Activated CD4-positive, alpha-beta T cell treated with anti-CD3 and anti-CD28 coated beads for 1 hour (primary cell): ENCODE measurements at places on chromosomes 2 and 18.
A peak's percentile ranks its signal among the peaks of the same experiment; 100 is the strongest.

DNA sequence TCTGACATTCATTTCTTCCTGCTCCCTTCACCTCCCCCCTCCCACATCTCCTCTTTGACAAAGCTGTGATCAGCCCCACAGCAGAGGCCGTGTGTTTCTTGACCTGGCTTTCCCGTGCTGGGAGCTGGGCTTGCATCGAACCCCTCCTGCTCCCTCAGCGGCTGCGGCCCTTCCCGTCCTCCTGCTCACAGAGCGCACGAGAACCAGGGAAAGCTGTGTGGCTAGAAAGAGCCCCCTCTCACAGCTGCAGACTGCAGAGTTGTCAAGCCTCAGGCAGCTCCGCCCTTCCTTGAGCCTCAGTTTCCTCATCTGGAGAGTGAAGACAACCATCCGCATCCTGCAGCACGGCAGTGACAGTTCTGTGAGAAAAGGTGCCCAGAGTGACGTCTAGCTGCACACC is 65.7 kb upstream of the GLI2 start:
- DNase-seq: no peak

DNA sequence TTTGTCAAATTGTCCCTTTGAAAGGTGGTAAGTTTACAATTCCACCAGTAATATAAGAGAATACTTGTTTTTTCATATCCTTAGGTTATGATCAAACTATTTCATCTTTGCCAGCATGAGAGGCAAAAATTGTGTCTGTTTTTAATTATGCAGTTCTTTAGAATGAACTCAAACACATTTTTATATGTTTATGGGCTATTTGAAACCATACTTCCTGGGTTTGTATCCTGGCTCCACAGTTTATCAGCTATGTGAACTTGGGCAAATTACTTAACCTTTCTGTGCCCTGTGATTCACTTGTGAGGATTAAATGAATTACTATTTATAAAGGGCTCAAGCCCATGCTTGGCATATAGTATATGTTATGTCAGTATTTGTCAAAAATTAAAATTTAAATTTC is 109.4 kb downstream of the TANC1 start:
- DNase-seq: no peak

- DNase-seq: no peak
Measured at GRCh38 chr18:23684515-23685197, 4.6 kb upstream of the LAMA3 start.

DNA sequence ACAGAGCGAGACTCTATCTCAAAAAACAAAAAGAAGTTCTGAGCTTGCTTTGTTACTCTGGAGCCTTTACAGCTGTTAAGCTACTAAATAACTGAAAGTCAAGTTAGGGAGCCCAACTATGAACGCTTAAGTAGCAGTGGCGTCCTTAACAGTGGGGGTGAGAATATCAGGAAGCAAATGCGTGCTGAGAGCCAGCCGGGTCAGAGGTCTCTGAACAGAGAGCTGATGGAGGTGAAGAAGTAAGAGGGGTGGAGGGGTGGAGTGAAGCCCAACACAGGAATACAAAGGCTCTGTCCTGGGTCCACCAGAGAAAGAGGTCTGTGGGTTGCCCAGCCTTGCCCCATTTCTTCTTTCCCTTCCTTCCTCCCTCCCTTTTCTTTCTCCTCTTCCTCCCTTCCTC is 104.1 kb upstream of the GATA6 start:
- no peak for DNase-seq

DNA sequence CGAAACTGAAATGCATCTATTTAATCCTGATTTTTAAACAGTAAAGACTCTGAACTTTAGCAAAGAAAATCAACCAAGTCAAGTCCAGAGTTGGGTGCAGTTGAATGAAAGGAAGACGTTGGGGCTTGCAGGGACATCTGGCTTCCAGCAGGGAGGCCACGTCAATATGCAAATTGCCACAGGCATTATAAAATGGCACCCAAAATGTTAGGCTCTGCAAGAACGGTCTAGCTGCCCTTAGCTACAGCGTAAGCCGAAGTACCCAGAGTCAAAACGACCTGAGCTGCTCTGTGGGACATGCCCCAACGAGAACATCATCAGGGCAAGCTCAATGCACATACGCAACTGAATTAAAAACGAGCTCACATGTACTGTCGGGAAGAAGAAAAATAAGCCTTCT is 30.7 kb downstream of the DOCK10 start:
- DNase-seq: no peak

- peak; percentile 57 for DNase-seq
Measured at GRCh38 chr2:41869542-41870264, 178.1 kb upstream of the PKDCC start.

GRCh38 chr2:161946489-161947107 is 127.4 kb downstream of the DPP4 start:
- DNase-seq: no peak
